ENCODE measurements at places on chromosomes 16 and 17.

DNA sequence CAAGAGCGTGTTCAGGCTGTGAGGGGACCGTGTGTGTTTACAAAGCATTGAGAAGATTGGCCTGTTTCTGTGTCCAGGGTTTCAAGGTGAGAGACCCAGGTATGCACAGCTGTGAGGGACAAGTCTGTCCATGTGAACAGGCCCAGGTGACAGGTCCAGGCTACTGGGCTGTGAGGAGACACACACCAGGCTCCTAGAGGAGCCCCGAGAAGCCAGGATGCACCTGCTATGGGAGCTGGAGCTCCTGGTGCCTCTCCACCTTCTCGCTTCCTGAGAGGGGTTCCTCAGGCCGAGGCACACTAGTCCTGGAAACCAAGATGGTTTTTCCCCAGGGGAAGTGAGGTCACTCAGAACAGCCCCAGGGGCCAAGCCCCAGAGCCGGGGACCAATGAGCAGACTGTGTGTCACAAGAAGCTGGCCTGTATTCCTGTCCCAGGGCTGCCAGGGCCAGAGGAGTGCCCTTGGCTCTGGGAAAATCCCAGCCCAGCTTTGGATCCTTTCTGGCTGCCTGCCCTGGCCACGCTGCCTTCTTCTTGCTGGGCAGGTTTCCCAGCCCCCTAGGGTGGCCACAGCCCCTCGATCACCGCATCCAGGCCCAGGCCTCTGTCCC is 153.4 kb upstream of the PLCG2 start:
- DNase-seq = no peak

DNA sequence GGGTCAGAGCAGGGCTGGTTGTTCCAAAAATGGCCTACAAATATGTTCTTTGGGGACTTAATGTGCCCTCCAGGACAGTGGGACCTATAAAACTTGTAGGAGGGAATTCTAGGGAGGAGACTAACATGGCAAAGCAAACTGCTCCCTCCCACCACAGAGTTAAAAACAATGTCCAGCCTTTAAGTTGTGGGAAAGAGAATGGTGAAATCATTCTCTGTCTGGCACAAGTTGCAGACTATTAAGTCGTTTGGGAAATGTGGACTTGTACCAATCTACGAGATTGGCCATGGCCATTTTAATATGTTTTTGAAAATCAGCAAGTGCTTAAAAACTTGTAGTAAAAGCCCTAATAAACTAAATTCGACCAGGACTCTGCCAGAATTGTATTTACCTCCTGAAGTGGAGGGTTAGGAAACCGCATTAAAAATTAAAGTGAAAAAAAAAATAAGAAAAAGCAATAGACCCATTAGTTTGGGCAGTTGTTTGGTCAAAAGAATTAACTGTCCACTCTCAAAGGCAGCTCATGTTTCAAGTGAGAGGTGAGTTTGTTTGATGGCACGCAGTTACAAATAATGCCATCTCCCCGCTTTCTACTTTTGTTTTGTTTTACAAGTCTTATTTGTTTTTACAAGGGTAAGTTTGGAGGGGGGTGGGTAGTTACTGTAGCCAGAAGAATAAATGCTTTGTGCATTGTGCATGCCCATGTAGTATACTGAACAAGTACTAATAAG is 32.4 kb downstream of the ANKFN1 start:
- DNase-seq = no peak

GRCh38 chr16:50126183-50126582 is 26.9 kb upstream of the TENT4B start:
- no peak for DNase-seq

GRCh38 chr17:19642373-19642893 is 6.1 kb upstream of the ALDH3A2 start:
- DNase-seq = no peak

DNA sequence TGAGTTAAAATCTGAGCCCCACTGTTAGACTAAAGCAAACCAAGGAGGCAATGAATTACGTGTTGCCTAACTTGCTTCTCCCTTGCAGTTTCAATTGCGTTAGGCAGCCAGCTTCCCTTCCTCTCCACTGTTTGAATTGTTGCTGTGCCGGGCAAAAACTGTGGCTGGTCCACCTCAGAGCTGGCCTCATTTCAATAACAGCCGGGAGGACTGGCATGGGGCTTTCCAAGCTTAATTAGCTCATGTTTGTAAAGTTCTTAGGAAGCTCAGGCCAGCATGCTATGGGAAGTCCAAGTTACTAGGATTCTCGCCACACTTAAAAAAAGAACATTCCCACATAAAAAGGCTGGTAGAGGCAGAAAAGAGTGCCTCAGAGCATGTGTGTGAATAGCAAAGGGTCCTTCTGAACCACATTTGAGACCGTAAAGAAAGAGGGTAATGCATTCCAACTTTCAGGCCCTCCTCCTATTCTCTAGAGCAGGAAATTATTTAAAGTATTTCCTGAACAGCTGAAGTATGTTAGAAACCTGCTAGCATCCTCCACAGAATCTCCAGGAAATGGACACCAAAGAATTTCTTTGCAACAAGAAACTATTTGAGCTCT is 79.0 kb upstream of the SMURF2 start:
- DNase-seq = no peak

- DNase-seq = no peak
Measured at GRCh38 chr17:49795372-49795771, 6.9 kb downstream of the KAT7 start.

DNA sequence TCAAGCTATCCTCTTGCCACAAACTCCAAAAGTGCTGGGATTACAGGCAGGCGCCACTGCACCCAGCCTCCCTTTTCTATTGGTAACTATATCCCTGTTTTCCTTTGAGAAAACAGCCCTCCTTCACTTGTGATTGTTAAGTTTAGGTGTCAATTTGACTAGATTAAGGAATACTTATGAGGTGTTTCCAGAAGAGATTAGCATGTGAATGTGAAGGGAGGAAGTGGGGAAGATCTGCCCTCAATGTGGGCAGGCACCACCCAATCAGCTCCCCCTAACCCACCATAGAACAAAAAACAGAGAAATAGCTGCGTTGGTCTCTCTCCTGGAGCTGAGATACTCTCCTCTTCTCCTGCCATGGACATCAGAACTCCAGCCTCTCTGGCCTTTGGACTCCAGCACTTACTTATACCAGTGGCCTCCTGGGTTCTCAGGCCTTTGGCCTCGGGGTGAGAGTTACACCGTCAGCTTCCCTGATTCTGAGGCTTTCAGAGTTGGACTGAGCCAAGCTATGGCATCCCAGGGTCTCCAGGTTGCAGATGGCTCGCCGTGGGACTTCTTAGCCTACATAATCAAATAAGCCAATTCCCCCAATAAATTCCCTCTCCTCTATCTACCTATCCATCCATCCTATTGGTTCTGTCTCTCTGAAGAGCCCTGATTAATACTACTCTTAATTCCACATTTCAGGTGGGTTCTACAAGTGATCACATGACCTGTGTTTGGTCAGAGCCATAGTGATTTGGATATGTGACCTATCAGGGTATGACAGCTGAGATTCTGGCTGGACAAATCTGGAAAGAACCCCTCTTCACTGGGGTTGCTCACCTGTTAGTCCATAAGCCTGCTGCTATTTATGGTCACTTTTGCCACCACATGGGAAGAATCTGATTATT is 12.0 kb upstream of the STAT3 start:
- DNase-seq = no peak

GRCh38 chr16:3561626-3562025 is 15.6 kb downstream of the NLRC3 start:
- DNase-seq = no peak

DNA sequence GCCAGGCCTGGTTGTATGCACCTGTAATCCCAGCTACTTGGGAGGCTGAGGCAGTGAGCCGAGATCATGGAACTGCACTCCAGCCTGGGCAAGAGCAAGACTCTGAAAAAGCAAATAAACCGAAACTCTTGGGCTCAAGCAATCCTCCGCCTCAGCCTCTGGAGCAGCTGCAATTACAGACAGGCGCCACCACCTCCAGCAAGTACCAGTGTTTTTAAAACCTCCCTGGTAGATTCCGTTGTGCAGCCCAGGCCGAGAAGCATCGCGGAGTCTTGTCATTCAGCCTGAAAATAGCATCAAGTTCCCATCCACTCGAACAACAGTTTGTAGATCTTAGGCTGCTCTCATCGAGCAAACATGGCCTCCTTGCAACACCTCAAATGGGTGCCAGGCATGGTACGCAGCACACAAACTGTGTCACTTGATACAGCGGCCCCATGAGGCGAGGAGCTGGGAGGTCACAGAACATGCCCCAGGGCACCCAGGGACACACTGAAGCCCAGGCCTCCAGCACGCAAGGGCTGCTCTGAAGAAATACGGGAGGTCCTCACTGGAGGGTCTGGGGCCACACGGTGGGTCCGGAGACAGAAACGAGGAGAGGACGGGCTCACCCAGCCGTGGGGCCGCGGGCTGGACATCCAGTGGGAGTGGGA is 18.1 kb downstream of the TMC6 start:
- DNase-seq = no peak

- DNase-seq = no peak
Measured at GRCh38 chr16:11109566-11109965, 146.4 kb downstream of the SOCS1 start.

DNA sequence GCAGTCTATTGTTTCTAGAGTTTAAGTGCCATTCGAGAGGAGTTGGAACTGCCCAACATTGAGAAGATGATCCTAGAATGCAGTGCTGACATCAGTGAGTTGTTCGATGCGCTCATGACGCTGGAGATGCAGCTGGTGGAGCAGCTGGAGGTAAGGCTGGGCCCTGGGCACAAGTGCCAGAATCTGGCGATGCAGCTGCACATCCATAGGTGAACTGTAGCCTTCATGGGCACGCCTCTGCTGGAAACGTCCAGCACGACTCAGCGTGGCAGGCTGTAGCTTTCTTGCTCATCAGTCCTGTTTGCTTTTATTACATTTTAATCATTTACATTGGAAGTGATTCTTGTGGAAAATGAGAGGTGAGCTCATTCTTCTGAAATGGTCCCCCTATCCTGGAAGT is 31.7 kb downstream of the DRC3 start:
- no peak for DNase-seq

- DNase-seq = no peak
Measured at GRCh38 chr17:13346081-13346533, 255.6 kb downstream of the HS3ST3A1 start.

GRCh38 chr17:4710693-4711634 is 532 bp downstream of the ARRB2 start:
- no peak for DNase-seq

DNA sequence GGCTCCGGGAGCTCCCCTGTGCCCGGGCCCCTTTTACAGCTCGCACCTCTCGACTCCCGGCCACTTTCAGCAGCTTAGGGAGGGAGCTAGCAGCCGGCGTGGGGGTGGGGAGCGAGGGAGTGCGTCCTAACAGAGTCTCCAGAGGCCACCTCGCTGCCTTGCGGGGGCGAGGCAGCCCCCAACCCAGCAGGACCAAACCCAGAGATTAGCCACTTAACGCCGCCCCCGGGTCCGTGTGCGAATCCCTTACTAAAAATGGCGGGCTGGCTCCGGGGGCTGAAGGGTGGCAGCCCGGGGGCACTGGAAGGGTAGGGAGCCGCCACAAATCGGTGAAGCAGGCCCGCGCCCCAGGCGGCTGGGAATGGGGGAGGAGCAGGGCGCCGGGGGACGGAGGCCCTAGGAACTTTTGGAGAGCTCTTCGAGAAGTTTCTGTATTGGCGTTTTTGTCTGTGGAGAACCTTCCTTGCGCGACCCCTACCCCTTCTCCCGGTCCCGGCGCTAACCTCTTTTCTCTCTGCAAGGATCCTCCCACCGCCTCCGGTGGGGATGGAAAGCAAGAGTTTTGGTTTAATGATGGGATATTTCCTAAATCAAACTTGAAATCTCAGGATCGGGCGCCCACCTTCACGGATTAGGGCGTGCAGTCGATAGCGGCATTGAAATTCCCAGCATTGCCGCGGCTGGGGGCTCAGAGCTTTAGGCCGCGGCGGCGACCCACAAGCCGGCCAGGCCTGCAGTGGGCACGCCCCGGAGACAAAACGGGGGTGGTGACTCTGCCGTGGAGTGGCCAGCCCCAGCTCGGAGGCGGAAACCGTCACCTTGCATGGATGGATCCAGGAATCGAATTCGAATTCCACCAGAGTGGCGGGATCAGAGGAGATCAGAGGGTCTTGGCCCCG is 793 bp upstream of the IRX3 start:
- no peak for DNase-seq

DNA sequence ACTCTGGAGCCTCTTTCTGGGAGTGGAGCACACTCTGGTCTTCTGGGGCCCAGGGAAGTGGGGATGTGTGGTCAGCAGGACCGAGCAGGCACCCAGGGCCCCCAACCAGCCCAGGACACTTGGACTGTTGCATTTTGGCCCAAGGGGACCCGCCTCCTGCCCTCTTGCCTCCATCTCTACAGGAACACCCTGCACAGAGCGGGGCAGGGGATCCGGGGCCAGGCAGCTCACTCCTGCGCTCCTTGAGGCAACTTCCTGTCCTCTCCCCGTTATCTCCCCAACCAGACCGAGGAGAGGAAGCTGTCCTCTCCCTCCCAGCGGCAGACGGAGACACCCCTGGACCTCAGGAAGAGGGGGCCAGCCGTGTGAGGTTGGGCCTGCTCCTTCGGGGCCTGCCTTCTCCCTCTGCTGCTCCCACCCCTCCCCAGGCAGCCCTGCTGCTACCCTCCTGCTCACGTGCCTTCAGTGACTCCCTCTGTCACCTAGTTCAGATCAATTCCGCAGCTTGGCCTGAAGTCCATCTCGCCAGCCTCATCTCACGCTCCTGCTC is 10.0 kb upstream of the ATP2A3 start:
- no peak for DNase-seq

DNA sequence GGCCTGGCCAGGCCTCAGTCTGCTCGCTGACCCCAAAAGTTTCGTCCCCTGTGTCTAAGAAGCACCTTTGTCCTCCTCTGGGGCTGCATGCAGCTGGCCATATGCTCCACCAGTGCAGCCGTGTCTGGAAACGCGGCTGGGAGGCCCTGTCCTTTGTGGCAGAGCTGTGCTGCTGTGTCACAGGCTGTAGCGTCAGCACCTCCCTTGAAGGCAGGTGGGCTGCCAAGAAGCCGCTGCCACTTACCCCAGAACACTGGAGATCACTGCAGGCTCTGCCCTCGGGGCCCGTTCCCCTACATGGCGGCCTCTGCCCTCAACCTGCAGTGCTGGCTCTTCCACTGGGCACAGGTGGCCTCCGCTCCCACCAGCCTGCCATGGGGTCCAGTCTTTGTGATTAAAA is 15.7 kb upstream of the MC1R start:
- no peak for DNase-seq

- no peak for DNase-seq
Measured at GRCh38 chr17:31738488-31738887, 120.6 kb downstream of the COPRS start.

DNA sequence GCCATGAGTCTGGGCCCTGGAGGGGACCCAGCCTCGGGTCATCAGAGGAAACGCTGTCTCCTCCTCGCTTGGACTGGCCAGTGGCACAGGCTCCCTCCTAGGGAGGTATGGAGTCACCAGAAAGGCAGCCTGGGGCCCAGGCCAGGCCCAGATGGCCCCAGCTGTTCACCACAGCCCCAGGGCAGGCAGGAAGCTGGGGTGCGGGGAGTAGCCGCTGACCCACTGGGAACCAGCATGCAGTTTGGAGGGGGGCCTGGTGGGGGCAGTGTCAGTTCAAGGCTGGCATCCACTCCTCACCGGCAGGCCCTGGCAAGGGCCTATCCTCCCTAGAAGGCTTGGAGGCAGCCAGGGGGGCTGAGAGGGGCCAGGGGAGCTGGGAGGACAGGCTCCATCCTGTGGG is 48.8 kb downstream of the SDK2 start:
- no peak for DNase-seq

- no peak for DNase-seq
Measured at GRCh38 chr17:44049294-44050060, 17.0 kb downstream of the LSM12 start.

GRCh38 chr17:27466743-27467375 is 10.6 kb downstream of the KSR1 start:
- no peak for DNase-seq
